Glomerular endothelial cell (primary cell): ENCODE measurements at places on chromosomes 13 and 19. TPM values are rescaled to one million over a fixed set of nuclear protein-coding genes. Genes with fewer than 3 reads are reported as not detected.

COL4A1 gene
- total RNA-seq, result 2,241 and 4,558 TPM in 2 replicates

ZNF534 gene
- total RNA-seq, result not detected in 2 replicates

GRCh38 chr13:53873558-53873957 is 844.9 kb downstream of the OLFM4 start:
- no peak for DNase-seq

DNA sequence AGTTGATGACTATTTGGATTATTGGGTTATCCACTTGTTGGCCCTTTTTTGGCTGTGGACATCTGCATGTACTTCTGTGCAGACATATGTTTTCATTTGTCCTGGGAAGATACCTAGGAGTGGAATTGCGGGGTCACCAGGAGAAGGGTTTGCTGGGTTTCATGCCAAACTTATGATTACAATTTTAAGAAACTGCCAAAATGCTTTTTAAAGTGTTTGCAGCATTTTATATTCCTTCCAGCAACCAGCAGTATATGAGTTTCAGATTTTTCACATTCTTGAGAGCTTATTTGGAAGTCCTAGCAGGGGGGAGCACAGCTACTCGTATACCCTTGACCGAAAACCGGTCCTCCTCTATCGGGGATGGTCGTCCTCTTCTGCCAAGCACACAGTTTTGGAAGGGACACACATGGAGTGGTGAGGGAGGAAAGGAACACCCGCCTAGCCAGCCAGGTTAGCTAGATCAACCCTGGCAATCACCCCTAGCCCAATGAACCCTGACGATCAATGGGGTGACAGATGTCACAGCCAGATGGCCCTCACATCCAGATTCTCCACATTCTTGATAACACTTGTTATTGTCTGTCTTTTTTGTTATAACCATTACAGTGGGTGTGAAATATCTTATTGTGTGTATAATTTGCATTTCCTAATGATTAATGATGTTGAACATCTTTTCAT is 26.7 kb upstream of the RNF113B start:
- no peak for DNase-seq

FFAR2 gene
- not detected in 2 replicates for total RNA-seq

DNA sequence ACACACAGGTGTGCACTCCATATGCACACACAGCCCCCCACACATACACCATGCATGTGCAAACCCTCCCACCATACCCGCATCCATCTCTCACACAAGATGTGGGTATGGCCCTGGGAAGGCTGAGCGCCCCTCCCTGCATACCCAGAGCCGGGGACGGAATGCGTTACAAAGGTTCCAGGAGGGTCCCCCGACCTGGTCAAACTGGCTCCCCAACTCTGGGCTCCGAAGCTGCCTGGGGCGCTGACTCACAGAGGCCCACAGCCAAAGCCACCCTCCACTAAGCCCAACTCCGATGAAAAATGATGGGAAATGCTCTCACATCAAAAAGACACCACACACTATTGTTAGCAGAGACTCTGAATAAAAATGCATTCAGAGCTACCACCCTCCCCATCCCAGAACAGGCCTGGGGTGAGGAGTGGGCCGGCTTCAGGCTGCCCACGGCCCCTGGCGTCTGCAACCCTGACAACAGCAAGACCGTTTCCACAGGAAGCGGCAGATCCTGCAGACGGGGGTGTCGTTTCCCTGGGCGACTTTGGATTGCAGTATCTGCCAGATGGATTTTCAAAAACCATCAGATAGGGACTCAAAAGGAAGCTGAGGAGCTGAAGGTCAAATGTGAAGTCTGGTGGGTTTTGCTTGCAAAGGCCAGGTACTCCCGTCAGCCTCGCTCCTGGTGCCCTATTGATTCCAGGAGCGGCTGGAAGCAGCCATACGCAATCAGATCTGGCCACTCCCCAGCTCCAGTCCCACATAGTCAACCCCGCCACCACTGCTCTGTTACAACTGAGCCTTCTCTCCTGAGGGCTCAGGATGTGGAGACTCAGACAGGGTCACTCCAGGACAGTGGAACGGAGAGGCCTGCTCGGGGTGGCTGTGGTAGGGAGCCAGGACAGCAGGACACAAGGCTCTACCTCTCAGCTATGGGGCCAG is 14.3 kb downstream of the PEPD start:
- DNase-seq, result no peak

DNA sequence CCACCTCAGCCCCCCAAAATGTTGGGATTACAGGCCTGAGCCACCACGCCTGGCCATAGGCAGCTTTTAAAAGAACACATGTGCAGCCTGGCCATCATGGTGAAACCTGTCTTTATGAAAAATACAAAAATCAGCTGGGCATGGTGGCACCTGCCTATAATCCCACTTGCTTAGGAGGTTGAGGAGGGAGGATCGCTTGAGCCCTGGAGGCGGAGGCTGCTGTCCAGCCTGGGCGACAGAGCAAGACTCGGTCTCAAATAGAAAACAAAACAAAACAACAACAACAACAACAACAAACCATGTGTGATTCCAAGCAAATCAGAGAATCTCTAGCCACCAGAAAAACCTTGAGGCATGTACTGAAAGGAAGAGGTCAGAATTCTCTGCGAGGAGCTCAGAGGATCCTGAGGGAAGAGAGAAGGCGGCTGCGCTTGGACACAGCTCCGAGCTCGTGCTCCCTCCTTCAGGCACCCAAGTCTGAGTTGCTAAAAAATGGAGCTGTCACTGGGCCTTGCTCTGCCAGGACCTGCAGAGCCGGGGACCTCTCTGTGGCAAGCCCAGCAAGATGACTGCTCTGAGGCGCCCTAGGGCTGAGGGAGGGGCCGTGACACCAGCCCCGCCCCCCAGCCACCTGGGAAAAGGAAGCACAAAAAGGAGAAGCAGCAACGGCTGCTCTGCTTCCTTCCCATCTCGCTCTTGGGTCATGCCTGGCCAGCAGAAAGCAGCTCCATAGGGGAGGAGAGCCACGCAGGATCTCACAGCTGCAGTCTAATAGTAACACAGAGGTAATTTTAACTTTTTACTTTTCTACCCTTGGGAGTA is at the start of gene ARL11:
TSS of gene ARL11 (plus strand) at position 677 of the 822 bp plus-strand sequence. CDS start 1,941 bp downstream, outside the sequence.
- no peak for DNase-seq

DNA sequence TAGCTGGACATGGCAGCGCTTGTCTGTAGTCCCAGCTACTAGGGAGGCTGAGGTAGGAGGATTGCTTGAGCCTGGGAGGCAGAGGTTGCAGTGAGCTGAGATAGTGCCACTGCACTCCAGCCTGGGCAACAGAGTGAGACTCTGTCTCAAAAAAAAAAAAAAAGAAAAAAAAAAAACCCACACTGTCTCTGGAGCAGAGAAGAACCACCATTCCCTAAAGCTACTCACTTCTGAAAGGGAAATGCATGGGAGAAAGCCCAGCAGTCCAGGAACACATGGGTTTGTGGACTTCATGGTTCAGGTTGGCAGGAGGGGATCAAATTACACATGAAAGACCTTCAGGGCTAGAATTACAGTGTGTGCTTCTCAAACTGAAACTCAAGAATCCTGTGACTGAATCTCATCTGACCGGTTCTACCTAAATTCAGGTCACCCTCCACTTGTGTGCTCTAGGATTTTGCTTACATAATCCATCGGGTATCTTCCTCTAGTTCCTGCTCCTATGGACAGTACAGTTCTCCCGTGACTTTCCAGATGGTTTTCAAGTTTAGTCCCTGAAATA is 30.2 kb upstream of the CPB2 start:
- no peak for DNase-seq

ZNF829 gene
- total RNA-seq, result 1.5 and 1.9 TPM in 2 replicates

- DNase-seq, result no peak
Observed at GRCh38 chr13:51501592-51502152, 48.8 kb upstream of the INTS6 start.

- no peak for DNase-seq
Observed at GRCh38 chr19:43726736-43727592, 11.1 kb downstream of the IRGC start.

GRCh38 chr13:21557995-21558394 is 46.0 kb downstream of the MICU2 start:
- no peak for DNase-seq

AXL gene
- total RNA-seq, result 64.5 and 89.8 TPM in 2 replicates

DNA sequence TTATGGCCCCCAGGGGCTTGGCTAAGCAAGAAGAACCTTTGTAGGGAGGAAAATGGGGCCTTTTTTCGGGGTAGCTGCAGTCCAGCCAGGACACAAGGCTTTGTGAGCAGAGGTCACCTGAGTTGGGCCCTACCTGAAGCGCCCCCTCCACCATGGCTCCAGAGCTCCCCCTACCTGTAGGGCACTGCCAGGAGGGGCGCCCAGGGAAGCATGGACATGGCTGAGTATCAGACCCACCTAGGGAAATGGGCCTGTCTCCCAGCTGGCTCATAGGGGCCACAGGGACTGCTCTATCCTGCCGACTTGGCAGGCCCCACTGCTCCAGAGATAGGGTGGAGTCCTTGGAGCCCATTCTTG is 9.0 kb upstream of the CEBPA start:
- DNase-seq, result no peak

DNA sequence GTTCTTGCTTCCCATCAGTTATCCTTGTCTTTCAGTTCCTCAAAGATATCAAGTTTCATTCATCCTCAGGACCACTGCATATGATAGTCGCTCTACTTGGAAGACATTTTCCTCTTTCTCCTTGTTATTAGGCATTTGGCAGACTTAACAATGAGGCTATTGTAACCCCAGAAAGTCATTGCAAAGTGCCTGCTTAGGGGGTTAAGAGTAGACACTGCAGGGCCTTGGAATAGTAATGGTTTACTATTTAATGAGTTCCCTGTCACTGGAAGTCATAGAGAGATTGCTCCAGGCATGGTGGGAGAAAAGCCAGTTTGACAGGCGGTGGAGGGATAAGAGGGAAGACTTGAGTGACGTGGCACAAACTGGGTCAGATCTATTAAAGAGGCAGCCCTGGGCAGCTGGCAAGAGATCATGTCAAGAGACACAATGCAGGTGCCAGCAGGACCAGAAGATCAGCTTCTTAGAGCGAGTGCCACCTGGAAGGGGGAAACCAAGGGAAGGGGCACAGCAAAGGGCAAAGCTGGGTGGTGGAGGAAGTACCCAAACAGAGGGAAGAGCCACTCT is 16.8 kb upstream of the CPB2 start:
- DNase-seq, result no peak

DNA sequence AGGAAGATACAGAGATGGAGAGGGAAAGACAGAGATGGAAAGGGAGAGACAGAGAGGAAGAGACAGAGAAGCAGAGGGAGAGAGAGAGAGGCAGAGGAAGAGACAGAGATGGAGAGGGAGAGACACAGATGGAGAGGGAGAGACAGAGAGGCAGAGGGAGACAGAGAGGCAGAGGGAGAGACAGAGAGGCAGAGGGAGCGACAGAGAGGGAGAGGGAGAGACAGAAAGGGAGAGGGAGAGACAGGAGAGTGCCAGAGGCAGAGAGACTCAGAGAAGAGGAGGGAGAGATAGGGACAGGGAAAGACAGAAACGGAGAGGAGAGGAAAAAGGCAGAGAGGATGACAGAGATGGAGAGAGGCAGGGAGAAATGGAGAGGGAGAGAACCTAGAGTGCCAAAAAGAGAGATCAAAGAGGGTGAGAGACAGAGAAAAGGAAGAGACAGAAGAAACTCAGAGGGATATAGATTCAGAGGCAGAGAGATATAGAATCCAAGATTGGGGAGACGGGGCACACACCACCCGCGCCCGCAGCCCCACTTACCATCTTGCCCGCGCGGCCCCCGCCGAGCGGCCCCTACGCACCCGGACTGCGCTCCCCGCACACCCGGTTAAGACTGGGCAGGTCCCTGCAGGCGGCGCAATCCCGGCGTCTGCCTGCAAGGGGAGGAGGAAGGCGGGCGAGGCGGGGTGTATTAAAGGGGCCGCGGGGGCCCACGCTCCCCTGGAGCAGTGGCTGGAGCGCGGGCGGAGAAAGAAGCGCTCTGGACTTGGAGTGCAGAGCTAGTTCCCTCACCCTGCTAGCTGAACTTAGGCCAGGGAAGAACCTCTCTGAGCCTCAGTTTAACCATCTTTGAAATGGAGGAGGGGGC is 10.7 kb downstream of the TM6SF2 start:
- no peak for DNase-seq

- DNase-seq, result no peak
Observed at GRCh38 chr13:46775385-46776107, 21.4 kb downstream of the ESD start.

DNA sequence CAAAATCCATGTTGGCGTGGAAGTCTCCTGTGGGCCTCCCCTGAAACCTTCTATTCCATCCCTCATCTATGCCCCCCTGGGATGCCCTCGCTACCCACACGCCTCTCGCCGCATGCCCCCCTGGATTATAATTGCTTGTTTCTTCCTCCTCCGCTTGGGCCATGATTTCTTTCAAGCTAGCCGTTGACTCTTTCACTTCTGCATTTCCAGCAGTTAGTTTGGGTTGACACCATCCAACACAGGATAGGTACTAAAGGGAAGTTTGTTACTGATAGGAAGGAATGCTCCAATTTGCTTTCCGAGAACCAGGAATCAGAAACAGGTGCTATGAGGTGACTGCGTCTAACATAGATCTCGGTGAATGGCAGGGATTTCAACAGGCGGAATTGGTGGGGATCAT is 7.7 kb upstream of the SLC25A15 start:
- DNase-seq, result no peak

DNA sequence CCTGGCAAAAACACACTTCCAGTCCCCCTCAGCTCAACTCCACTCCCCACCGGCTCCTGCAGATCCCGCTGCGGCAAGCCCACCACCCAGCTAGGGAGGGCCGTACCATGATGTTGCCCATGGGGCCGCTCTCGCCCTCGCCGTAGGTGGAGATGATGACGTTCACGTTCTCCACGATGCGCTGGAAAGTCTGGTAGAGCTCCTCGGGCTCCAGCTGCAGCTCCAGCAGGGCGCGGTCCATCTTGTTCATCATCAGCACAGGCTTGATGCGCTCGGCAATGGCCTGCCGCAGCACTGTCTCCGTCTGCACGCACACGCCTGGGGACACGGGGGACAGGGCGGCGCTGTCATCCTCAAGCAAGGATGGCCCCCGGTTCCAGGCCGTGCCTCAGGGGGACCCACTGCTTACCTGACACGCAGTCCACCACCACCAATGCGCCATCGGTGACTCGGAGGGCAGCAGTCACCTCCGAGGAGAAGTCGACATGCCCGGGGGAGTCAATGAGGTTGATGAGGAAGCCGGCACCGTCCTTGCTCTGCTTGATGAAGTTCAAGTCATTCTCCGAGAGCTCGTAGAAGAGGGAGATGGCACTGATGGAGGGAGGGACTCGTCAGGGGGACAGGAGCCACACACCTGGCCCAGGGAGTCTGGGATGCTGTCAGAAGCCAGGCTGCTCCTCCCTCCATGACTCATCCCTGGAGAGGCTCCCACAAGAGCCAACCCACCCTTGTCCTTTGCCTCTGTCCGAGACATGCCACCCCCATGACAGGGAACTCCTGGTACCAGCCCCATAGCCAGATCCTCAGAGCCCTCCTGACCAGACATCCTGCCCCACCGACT is 2.3 kb downstream of the EEF2 start:
- no peak for DNase-seq

NLRP7 gene
- not detected in 2 replicates for total RNA-seq

OR7A5 gene
- total RNA-seq, result not detected in 2 replicates
